ENCODE measurements at places on chromosomes 16 and 17.

- DNase-seq = no peak
Measured at GRCh38 chr17:74547736-74548135, 1.8 kb upstream of the CD300C start.

GRCh38 chr17:50210240-50211225, 9.1 kb upstream of the COL1A1 start:
- no peak for DNase-seq

- DNase-seq = no peak
Measured at GRCh38 chr17:45579529-45580495, 89.3 kb upstream of the PLEKHM1 start.

GRCh38 chr16:11161439-11161838, 94.6 kb downstream of the SOCS1 start:
- no peak for DNase-seq

GRCh38 chr16:9484426-9484825, 393.0 kb downstream of the HAPSTR1 start:
- DNase-seq = no peak

DNA sequence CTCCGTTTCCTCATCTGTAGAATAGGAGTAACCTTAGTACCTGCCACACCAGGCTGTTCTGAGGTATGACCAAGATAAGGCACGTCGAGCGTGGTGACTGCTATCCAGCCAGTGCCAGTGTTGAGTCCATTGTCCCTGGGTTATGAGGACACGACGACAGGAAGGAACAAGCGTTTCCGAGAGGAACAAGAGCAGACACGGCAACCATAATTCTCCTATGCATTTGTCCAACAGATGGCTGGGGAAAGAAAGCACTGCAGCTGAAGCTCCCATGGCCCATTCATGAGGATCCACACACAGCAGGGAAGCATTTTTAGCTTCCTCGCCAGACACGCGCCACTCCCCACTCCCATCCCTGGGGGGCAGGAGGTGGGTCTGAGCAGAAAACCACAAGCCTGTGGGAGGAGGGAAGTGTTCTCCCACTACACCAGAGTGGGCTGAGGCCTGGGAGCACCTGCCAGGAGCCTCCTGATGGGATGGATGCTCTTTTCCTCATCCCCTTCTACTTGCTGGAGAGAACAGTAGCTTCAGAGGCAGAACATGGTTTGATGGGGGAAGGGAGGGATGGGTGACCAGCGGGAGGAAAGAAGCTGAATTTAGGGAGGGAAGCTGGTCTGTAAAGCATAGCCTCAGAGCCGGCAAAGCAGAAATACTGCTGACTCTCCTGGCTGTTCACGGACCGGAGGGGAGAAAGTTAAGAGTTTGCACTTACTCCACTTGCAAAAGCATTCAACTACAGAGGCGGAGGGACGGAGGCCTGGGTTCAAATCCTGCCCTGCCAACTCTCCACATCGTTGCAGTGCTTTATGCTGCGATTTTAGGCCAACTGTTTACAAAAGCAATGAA, 2.7 kb downstream of the COTL1 start:
- DNase-seq = no peak

DNA sequence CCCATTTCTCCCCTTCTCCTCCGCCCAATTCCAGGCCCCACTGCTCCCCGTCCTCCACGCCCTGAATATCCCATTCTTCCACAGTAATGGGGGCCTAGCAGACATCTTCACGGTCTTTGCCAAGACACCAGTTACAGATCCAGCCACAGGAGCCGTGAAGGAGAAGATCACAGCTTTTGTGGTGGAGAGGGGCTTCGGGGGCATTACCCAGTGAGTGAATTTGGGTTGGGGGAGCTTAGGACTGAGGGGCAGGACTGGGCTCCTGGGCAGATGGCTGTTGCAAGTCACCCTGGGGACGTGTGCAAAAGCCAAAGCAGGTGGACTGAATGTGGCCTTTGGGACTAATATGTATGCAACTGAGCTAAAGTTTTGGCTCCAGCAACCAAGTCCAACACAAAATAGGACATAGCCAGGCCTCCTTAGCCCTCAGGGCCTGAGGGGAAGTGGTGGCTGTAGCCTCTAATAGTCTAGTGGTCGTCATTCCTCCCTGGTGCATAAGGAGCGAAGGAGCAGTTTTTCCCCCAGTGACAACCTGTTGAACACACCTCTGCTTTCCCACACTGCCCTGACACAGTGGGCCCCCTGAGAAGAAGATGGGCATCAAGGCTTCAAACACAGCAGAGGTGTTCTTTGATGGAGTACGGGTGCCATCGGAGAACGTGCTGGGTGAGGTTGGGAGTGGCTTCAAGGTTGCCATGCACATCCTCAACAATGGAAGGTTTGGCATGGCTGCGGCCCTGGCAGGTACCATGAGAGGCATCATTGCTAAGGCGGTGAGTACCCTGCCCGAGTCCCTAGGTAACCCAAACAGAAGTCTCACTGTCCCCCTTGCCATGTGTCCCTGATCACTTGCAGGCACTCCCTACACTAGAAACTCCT, 2.6 kb downstream of the ACADVL start:
- no peak for DNase-seq

- DNase-seq = no peak
Measured at GRCh38 chr17:55735731-55736405, 13.2 kb upstream of the TMEM100 start.

DNA sequence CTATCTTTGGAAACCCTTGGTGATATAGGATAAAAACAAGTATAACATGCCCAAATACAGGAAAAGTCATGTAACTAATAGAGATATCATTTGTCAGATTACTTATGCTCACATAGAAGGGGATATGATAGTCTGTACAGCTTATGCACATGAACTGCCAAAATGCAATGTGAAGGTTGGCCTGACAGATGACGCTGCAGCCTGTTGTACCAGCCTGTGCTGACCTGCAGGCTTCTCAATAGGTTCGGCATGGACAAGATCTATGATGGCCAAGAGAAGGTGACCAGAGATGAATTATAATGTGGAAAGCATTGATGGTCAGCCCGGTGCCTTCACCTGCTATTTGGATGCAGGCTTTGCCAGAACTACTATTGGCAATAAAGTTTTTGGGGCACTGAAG, 12.7 kb downstream of the WFIKKN2 start:
- no peak for DNase-seq

- DNase-seq = no peak
Measured at GRCh38 chr17:11999696-12000095, 2.4 kb upstream of the ZNF18 start.

- DNase-seq = no peak
Measured at GRCh38 chr16:86626284-86626683, 47.9 kb downstream of the FOXL1 start.

GRCh38 chr16:87160701-87161337, 156.4 kb downstream of the C16orf95 start:
- DNase-seq = no peak

Measured in NCI-H1105 (cell line).